ENCODE measurements at places on chromosomes 1 and 21.

DNA sequence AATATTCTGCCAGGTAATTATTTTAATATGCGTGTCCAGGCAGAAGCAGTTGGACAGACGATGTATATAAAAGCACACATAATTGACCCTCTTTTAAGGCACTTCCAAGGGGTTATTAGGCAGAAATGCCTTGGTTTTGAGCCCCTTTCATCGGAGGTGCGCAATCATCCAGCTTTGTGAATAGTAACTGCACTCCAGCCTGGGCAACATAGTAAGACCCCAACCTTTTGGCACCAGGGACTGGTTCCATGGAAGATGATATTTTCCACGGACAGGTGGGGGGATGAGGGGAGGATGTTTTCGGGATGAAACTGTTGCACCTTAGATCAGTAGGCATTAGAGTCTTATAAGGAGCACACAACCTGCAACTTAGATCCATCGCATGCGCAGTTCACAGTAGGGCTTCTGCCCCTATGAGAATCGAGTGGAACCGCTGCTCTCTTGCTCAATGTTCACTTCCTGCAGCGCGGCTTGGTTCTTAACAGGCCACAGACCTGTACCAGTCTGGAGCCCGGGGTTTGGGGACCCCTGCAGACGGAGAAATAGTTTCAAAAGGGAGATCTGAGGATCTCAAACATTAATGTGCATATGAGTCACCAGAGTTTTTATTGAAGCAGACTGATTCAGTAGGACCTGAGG is 1.8 kb upstream of the MCOLN2 start:
- peak; percentile 8 for DNase-seq

GRCh38 chr1:8516793-8517556 is 199.1 kb downstream of the SLC45A1 start:
- no peak for DNase-seq

DNA sequence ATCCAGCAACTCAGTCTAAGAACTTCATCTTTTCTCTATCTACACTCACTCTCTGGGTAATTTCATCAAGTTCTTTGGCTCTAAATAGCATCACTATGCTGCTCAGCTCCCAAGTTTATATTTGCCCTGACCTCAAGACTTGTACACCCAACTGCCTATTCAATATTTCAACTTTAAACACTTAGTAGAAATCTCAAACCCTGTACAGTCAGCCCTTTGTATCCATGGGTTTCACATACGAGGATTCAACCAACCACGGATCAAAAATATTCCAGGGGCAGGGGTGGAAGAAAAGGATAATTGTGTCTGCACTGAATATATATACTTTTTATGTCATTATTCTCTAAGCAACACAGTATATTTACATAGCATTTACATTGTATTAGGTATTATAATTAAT is 13.9 kb downstream of the ASH1L start:
- DNase-seq = no peak

GRCh38 chr1:156525071-156525501 is 24.5 kb upstream of the MEF2D start:
- no peak for DNase-seq

DNA sequence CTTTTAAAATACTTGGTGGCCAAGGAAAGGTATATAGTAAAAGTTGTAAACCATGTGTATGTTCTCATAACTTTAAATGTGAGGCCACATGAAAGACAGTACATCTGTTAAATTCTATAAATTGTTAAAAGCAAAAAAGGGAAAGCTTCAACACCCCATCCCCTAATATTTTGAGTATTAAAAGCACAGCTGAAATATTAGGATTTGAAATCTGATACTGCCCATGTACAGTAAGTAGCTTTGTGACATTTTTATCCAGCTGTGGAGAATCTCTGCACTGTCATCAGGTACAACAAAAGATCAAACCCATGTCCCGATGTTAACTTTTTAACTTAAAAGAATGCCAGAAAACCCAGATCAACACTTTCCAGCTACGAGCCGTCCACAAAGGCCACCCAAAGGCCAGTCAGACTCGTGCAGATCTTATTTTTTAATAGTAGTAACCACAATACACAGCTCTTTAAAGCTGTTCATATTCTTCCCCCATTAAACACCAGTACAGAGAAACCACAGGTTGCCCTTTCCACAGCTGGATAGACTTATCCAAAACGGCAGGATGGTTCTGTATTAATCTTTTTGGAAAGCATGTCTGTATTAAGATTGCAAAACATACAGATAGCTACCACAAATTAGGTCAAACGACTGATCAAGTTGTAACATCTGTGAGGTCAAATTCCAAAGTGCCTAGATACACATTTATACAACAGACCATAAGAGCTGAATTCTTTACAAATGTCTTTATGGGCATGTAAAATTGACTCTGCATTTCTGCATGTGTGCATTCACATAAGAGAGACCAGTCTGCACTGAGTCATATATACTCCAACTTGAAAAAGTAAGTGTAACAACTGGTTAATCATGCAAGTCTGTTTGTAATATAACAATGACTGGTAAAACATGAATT is 5.2 kb downstream of the IRF2BP2 start:
- DNase-seq = no peak

All from T-helper 22 cell (primary cell).